Activated naive CD4-positive, alpha-beta T cell treated with anti-CD3 and anti-CD28 coated beads, Interleukin-2, amount 50 U/mL, for 72 hours (primary cell): ENCODE measurements at places on chromosomes 12 and 14. TPM values are rescaled to one million over a fixed set of nuclear protein-coding genes. Genes with fewer than 3 reads are reported as not detected.

Gene SRRM4
- not detected for total RNA-seq

Gene CDCA3
- 147 TPM for total RNA-seq

Gene TAS2R7
- not detected for total RNA-seq

Gene IQSEC3
- 1.6 TPM for total RNA-seq

Gene CLEC6A
- not detected for total RNA-seq

Gene HOXC10
- total RNA-seq = not detected

Gene RDH12
- not detected for total RNA-seq

Gene TPPP2
- total RNA-seq = not detected

Gene PGF
- total RNA-seq = 0.46 TPM

Gene SALL2
- total RNA-seq = 9.3 TPM

Gene B3GNT4
- total RNA-seq = not detected

Gene GPR135
- 2.1 TPM for total RNA-seq

Gene ZNF839
- total RNA-seq = 19.8 TPM

Gene KRT72
- 7.7 TPM for total RNA-seq

Gene IL26
- total RNA-seq = not detected

Gene NGB
- total RNA-seq = not detected

Gene SERPINA1
- total RNA-seq = 29.9 TPM

Gene CCDC184
- 0.64 TPM for total RNA-seq

Gene KRT7
- 8.0 TPM for total RNA-seq

Gene ACOT6
- total RNA-seq = not detected

Gene PAH
- not detected for total RNA-seq

Gene TRAF3
- total RNA-seq = 97.0 TPM

Gene KERA
- total RNA-seq = not detected

Gene CLEC9A
- total RNA-seq = not detected

Gene FGF6
- not detected for total RNA-seq

Gene EML5
- 1.1 TPM for total RNA-seq

Gene POU6F1
- total RNA-seq = 7.3 TPM

Gene MTRFR
- total RNA-seq = 30.7 TPM

Gene VPS29
- 122 TPM for total RNA-seq

Gene AKT1
- 113 TPM for total RNA-seq

Gene SELPLG
- total RNA-seq = 30.0 TPM

Gene MANSC1
- total RNA-seq = 1.4 TPM

Gene TSPAN11
- not detected for total RNA-seq

Gene NINJ2
- 6.1 TPM for total RNA-seq

Gene MYO1H
- not detected for total RNA-seq

Gene RFLNA
- 0.32 TPM for total RNA-seq

Gene CLBA1
- total RNA-seq = 0.97 TPM

Gene CD4
- 244 TPM for total RNA-seq

Gene RFX4
- total RNA-seq = not detected

Gene MIPOL1
- total RNA-seq = 0.23 TPM

Gene PTPRO
- 0.77 TPM for total RNA-seq

Gene PDZRN4
- not detected for total RNA-seq

Gene CARMIL3
- 2.1 TPM for total RNA-seq

Gene GIT2
- 64.3 TPM for total RNA-seq

Gene CMKLR1
- total RNA-seq = not detected

Gene ADCY6
- total RNA-seq = 0.41 TPM

Gene TMEM63C
- 1.1 TPM for total RNA-seq

Gene KRT77
- not detected for total RNA-seq
